ENCODE measurements at places on chromosomes 12 and 14. TPM values are rescaled to one million over a fixed set of nuclear protein-coding genes. Genes with fewer than 3 reads are reported as not detected.

The XPOT gene
- total RNA-seq, result 66.6 TPM

The SPTB gene
- under 0.01 TPM for total RNA-seq

The SLC25A47 gene
- not detected for total RNA-seq

The PTHLH gene
- 6.0 TPM for total RNA-seq

The EML5 gene
- under 0.01 TPM for total RNA-seq

The FGF23 gene
- not detected for total RNA-seq

The SLC4A8 gene
- 3.0 TPM for total RNA-seq

The INSM2 gene
- total RNA-seq, result not detected

The RIN3 gene
- 2.7 TPM for total RNA-seq

The TRIM9 gene
- 0.19 TPM for total RNA-seq

The LMO3 gene
- total RNA-seq, result 0.99 TPM

The MANSC4 gene
- not detected for total RNA-seq

The SALL2 gene
- 2.1 TPM for total RNA-seq

The PDZRN4 gene
- under 0.01 TPM for total RNA-seq

The ZC2HC1C gene
- 0.99 TPM for total RNA-seq

The SERPINA10 gene
- total RNA-seq, result not detected

The TSHR gene
- not detected for total RNA-seq

The TSPAN11 gene
- 0.26 TPM for total RNA-seq

The NFE2 gene
- not detected for total RNA-seq

The CLEC1B gene
- total RNA-seq, result not detected
